ENCODE measurements at places on chromosomes 12 and 14. TPM values are rescaled to one million over a fixed set of nuclear protein-coding genes. Genes with fewer than 3 reads are reported as not detected.

TAMALIN gene
- total RNA-seq = 12.5 TPM

TPPP2 gene
- not detected for total RNA-seq

PPFIA2 gene
- 1.1 TPM for total RNA-seq

KRT5 gene
- not detected for total RNA-seq

RNF31 gene
- total RNA-seq = 99.3 TPM

KCNH3 gene
- 29.2 TPM for total RNA-seq

GPRC5A gene
- 4.0 TPM for total RNA-seq

OR4E1 gene
- total RNA-seq = not detected

ZDHHC22 gene
- total RNA-seq = 0.13 TPM

FOXA1 gene
- 196 TPM for total RNA-seq

ACOT6 gene
- not detected for total RNA-seq

LIN7A gene
- 8.2 TPM for total RNA-seq

KRT6C gene
- total RNA-seq = not detected

KRT2 gene
- total RNA-seq = not detected

SLC38A4 gene
- total RNA-seq = 9.4 TPM

TAS2R43 gene
- 1.2 TPM for total RNA-seq

KRT80 gene
- 0.20 TPM for total RNA-seq

AGAP2 gene
- 0.29 TPM for total RNA-seq

TMEM52B gene
- not detected for total RNA-seq

KCNJ8 gene
- total RNA-seq = 2.2 TPM

KLRB1 gene
- not detected for total RNA-seq

PIWIL1 gene
- not detected for total RNA-seq

RTN1 gene
- total RNA-seq = 27.0 TPM

ARG2 gene
- total RNA-seq = 25.1 TPM

MIS18BP1 gene
- 40.4 TPM for total RNA-seq

ALDH1L2 gene
- 1.5 TPM for total RNA-seq

AQP5 gene
- total RNA-seq = 1.8 TPM

RFLNA gene
- total RNA-seq = 20.8 TPM

SYCP3 gene
- total RNA-seq = not detected

RPGRIP1 gene
- 0.19 TPM for total RNA-seq

CCNK gene
- total RNA-seq = 64.8 TPM

COX8C gene
- not detected for total RNA-seq

MIPOL1 gene
- total RNA-seq = 25.6 TPM

DHRS2 gene
- total RNA-seq = 0.89 TPM

STXBP6 gene
- total RNA-seq = 11.7 TPM
